ENCODE measurements at places on chromosomes 3 and 15.

GRCh38 chr15:83881156-83881555 lies 227.2 kb downstream of the ADAMTSL3 start:
- H3K27ac ChIP-seq = no peak overlapping the region
- H3K27me3 ChIP-seq = peaks cover 6% of the 10 kb centered on the region
- H3K4me3 ChIP-seq = no peak overlapping the region
- H3K4me1 ChIP-seq = no peaks in the 10 kb centered on the region

- peaks cover 52% of the 10 kb centered on the region for H3K4me1 ChIP-seq
- peaks cover 85% of the 10 kb centered on the region for H3K36me3 ChIP-seq
- H3K27me3 ChIP-seq = no peaks in the 10 kb centered on the region
- no peak for DNase-seq
- H3K27ac ChIP-seq = peak overlapping the region; percentile 67
- H3K4me3 ChIP-seq = peak overlapping the region; percentile 8
Measured at GRCh38 chr15:65512807-65513416, 4.6 kb downstream of the DPP8 start.

GRCh38 chr3:124843506-124844177 lies 43.5 kb downstream of the ITGB5 start:
- H3K27ac ChIP-seq = no peak overlapping the region
- no peaks in the 10 kb centered on the region for H3K36me3 ChIP-seq
- no peak for DNase-seq
- H3K4me1 ChIP-seq = no peaks in the 10 kb centered on the region
- no peak overlapping the region for H3K4me3 ChIP-seq

DNA sequence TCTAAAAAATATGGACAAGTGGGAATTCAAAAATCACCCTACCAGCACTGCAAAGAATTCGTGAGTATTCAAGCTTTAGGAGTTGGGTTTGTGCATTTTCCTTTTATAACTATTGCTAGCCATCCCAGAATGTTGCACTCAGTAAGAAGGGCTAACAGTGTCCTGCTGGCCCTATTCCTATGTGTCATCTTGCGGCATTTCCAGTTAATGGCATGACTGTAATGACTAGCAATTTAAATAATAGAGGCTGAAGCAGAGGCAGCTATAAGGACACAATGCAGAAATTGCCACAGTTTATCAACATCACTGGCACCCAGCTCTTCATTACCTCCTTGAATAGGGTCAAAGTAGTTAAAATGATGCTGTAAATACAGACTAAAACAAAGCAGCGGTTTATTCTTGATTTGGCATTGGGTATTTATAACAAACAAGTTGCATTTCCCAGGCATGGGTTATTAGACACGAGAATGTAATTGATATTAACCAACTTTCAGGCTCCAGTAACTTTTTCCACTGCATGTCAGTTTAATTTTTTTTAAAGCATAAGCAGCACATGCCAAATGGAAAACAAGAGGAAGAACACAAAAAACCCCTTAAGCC lies 177.6 kb downstream of the FHIT start:
- no peaks in the 10 kb centered on the region for H3K36me3 ChIP-seq
- no peak overlapping the region for H3K4me3 ChIP-seq
- H3K27ac ChIP-seq = no peak overlapping the region
- no peaks in the 10 kb centered on the region for H3K4me1 ChIP-seq
- no peaks in the 10 kb centered on the region for H3K27me3 ChIP-seq
- DNase-seq = no peak

GRCh38 chr15:63506537-63507035 lies 2.2 kb downstream of the USP3 start:
- peaks cover 16% of the 10 kb centered on the region for H3K36me3 ChIP-seq
- peaks cover 79% of the 10 kb centered on the region for H3K4me1 ChIP-seq
- H3K4me3 ChIP-seq = peak overlapping the region; percentile 92
- no peak for DNase-seq
- H3K27me3 ChIP-seq = no peaks in the 10 kb centered on the region

Measured in activated T-cell treated with anti-CD3 and anti-CD28 coated beads, Interleukin-2, amount 50 U/mL, for 24 hours (primary cell).